ENCODE measurements at places on chromosomes 11 and 22.
A peak's percentile ranks its signal among the peaks of the same experiment; 100 is the strongest.

- no peak for DNase-seq
Measured at GRCh38 chr22:30792456-30792855, 97.8 kb downstream of the OSBP2 start.

DNA sequence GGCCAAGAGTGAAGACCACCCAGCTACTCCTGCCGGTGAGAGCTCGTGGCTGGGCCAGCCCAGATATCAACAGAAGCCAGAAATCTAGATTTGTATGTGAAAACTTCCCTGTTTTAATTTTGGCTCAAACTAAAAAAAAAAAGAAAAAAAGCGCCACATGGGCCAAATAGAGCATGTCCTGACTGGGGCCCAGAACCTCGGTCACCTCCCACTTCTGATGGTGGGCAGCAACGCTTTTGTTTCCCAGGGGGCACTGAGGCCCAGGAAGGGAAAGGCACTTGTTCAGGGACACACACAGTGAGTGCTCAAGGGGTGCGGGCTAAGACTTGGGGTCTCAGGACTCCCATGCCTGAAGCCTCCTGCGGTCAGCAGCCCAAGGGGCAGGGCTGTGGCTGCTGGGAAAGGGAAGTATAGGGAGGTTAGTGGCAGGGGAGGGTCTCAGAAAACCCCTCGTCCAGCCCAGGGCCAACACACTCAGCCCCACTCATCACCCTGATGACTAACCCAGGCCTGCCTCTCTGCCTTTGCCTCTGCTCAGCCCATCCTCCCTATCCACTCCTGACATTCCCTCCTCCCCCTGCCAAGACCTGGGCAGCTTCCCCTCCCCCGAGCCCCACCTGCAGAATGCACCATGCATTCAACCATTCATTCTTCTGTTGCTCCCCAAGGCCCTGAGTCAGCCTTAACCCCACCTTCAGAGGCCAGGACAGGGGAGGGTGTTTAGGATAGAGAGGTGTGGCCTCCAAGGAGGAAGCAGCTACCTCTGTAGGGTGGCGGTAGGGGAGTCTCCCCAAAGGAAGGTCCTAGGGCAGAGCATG is 30.0 kb upstream of the TCF20 start:
- no peak for DNase-seq

DNA sequence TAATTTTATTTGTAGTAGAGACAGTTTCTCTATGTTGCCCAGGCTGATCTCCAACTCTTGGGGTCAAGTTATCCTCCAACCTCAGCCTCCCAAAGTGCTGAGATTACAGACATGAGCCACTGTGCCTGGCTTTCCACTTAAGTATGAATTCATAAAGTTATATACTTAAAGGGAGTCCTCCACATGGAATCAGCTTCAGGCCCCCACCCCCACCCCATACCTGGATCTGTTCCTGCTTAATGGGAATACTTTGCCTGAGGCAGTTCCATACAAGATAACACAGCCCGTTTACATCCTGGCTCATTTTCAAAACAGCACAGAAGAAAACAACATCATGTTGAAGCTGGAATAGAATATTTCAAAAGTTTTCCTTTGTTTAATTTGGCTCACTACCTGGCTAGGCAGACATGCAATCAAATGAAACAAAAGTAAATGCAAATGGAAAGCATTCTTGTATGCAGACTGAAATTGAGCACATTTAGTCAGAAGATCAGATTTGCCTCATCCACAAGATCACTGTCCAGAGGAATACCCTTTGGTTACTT is 82.4 kb downstream of the FAT3 start:
- peak; percentile 0 for DNase-seq

DNA sequence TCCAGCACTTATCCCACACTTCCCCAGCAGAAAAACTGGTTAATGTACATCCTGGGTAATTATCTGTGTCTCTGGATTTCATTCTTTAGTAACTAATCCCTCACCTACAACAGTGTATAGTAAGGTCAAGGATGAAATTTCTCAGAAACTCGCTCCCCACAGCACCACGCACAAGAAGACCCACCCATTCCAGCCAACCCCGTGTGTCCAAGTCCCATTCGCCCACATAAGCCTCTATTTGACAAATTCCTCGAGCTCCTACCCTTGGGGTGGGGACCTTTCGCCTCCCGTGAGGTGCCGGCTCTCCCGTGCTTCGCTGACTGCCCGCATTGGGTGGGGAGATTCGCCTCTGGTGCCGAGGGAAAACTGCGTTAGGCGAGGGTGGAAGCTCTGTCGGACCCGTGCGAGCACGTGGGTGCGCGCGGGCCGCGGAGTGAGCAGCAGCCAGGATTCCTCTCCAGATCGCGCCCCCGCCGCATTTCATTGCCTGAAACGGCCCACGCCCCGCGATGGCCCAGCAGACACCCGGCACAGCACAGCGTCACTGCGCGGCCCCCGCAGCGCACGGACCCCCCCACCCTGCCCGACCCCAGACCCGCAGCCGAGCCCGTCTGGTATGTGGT is 866 bp downstream of the EXPH5 start:
- no peak for DNase-seq

DNA sequence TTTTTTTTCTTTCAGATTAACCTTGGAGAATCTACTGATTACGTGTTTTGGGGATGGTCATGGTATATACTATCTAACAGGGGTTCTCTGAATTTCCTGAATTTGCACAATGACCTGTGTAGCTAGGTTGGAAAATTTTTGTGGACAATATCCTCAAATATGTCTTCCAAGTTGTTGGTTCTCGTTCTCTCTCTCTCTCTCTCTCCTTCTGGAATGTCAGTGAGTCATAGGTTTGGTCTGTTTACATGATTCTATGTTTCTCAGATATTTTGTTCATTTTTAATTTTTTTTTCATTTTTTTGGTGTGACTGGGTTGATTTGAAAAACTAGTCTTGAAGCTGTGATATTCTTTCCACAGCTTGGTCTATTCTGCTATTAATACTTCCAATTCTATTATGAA is 604.0 kb upstream of the ANO3 start:
- DNase-seq = no peak

DNA sequence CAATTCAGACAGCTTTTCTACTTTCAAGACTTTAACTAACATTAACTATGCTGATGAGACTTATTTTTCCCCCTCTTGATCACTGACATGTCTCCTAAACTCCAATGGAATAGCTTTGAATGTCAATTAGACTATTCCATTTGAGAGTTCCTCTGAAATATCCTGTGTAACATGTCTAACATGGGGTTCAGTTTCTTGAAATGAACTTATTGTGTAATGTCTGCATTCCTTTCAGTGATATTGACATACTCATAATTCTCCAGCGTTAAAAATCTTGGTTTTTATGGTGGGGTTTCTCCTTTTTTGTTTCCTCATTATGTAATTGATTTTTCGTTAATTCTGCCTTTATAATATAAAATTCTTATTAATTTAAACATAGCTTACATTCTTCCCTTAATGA is 37.7 kb upstream of the SPTBN2 start:
- DNase-seq = no peak

- no peak for DNase-seq
Measured at GRCh38 chr22:31148953-31149627, 8.8 kb upstream of the PLA2G3 start.

GRCh38 chr11:117356126-117356890 is 28.7 kb downstream of the CEP164 start:
- DNase-seq = no peak

DNA sequence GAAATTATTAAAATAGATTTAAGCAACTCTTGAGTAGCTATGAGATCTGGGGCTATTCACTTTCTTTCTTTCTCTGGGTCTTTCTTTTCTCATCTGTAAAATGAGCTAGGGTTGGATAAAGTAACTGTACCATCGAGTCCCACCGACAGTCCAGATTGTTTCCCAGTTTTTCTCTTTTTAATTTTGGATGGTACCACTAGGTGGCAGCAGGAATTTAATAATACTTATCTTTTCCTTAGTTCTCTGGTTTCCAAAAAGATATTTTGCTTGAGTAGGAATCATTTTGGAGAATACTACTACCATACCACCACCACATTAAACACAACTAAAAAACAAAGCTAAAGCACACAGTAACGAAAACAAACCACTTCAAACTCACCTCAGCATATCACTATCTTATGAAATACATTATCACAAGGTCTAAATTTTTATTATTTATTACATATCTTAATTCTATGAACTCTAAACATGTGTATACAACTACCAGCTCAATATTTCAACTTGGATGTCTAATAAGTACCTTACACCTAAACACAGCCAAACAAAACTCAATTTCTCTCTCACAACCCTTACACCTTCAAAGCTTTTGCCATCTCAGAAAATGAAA is 584.0 kb downstream of the KCNA4 start:
- DNase-seq = peak; percentile 1

DNA sequence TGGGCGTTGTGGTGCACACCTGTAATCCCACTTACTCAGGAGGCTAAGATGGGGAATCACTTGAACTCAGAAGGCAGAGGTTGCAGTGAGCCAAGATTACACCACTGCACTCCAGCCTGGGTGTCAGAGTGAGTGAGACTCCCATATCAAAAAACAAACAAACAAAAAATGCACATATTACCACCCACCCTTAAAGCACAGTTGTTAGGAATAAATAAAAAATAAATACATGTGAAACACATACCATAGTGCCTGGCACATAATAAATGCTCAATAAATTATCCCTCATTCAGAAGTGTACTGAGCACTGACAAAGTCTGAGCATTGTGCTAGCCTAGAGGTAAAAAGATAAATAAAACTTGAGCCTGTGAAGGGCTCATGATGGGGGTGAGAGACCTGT is 9.0 kb upstream of the JAML start:
- DNase-seq = no peak

DNA sequence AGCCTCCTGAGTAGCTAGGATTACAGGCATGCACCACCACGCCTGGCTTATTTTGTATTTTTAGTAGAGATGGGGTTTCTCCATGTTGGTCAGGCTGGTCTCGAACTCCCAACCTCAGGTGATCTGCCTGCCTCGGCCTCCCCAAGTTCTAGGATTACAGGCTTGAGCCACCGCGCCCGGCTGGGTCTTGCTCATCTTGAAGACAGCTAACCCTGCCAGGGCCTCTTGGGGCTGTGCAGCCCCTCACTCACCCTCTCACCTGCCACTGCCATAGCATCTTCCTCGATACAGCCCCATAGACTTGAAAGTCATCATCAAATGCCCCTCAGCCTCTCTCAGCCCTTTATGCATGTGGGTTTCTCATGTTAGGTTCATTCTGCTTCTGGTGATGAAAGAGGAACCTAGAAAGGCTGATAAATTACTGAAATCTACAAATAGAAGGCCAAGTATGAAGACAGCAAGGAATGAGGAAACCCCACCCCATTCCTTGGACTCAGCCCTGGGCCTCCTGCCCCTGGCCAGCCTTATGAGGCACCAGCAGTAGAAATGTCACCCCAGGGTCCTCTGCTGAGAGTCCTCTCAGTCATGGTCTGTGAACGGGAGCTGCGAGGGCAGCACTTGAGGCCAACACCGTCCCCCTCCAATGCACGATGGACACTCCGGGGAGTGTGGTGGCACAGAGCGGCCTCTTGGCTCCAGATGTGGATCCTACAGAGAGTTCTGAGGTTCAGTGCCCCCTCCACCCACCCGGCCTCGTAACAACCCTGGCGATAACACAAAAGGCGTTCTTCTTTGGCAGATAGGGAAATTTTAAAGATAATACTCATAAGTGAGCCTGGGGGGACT is 24.8 kb downstream of the SCGB1A1 start:
- no peak for DNase-seq

GRCh38 chr22:20211997-20212753 is 55.9 kb downstream of the RTN4R start:
- no peak for DNase-seq

DNA sequence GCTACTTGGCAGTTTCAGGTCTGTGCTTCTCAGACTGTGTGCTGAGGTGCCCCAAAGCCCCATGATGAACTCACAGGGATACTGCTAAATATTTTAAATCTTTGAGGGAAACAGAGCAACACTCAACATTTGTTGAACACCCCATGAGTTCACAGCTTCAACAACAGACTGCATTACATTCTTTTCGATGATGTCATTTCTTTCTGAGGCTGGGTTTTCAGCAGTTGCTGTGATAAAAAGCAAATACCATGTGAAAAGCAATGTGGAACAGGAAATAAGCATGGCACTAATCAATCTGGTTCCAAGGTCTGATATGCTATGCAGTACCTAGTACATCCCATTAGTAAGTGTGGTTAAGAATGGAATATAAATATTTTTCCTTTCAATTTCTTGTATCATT is 82.7 kb downstream of the RPL27A start:
- DNase-seq = no peak

DNA sequence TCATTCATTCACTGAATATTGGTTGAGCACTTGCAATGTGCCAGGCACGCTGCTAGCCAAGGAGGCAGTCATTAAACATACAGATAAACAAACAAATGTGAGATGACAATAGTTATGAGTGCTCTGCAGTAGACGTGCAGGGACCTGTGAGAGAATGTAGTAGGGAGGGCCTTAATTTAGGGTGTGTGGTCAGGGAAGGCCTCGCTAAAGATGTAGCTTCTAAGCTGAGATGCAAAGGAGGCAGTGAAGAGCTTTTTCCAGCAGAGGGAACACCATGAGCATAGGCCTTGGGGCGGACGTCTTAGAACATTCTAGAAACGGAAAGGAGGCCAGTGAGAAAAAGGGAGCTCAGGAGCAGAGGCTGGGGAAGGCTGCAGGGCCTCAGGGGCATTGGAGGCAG is 789 bp upstream of the NCF4 start:
- DNase-seq = no peak

GRCh38 chr11:69167130-69167915 is 11.6 kb downstream of the SMIM38 start:
- no peak for DNase-seq

GRCh38 chr11:68468217-68468828 is 7.8 kb downstream of the PPP6R3 start:
- DNase-seq = peak; percentile 36

DNA sequence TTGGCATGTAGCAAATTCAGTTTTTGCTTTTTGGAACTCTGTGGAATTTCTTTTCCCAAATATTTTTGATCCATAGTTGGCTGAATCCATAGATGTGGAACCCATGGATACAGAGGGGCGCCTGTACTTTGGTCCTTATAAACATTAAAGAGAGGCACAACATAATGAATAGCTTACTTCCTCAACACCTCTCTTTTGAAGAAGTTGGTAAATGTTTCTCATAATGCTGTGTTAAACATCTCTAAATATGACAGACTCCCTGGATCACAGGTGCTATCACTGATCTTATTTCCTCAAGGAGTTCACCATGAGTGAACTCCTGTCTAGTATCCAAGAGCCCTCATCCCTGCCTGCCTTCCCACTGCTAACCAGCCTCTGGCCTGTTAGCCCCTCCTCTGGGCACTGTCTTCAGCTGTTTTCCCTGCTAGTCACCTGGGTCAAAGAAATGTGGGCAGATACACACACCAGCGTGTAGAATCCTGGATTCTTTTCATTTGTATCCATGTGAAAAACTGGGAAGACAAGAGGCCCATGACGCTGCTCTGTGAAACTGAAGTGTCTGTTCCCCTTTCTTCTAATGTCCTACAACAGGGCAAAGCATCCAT is 63.7 kb downstream of the HIRA start:
- no peak for DNase-seq

- no peak for DNase-seq
Measured at GRCh38 chr11:111942829-111943228, 5.7 kb downstream of the DIXDC1 start.
